ENCODE measurements at places on chromosomes 5 and 9. TPM values are rescaled to one million over a fixed set of nuclear protein-coding genes. Genes with fewer than 3 reads are reported as not detected.

DNA sequence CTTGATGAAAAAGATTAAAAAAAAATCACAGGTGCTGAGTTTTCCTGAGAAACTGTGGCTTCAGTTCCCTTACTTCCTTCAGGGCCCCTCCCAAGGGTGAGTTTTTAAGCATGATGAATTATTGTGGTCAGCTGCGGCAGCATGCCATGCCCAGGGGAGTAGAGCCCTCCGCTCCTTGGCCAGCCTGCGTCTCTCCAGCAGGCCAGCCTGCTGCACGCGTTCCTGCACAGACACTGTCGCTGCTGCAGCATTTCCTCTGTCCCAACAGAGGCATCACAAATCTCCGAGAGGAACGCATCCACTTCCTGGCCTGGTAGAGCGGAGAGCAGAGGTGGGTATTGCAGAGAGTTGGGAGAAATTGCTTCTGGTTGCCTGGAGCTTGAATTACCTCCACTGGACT lies 26.1 kb upstream of the GLRA1 start:
- no peak for DNase-seq

- no peak for DNase-seq
Measured at GRCh38 chr9:111231801-111232580, 98.0 kb downstream of the OR2K2 start.

DNA sequence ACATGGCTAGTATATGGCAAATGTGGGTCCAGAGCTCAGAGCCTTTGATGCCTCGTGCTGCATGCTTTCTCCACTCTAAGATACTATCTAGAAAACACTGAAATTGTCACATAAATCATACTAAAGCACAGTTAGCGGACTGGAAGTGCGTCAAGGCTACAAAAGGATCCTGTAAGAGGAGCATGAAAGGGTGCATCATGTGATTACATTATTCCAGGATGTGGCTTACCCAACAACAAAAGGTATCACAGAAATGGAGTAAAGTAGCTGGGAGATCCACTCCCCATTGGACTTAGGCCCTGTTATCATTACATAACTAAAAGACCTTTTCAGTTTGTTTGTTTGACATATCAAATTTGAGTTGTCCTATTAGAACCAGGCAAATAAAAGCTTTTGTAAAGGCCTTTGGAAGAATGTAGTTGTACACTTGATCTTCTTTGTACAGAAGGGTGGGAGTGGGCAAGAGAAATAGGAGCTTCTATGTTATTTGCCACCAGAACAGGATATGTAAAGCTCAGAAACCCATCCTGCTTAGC lies 6.9 kb downstream of the SLC31A1 start:
- DNase-seq = no peak

DNA sequence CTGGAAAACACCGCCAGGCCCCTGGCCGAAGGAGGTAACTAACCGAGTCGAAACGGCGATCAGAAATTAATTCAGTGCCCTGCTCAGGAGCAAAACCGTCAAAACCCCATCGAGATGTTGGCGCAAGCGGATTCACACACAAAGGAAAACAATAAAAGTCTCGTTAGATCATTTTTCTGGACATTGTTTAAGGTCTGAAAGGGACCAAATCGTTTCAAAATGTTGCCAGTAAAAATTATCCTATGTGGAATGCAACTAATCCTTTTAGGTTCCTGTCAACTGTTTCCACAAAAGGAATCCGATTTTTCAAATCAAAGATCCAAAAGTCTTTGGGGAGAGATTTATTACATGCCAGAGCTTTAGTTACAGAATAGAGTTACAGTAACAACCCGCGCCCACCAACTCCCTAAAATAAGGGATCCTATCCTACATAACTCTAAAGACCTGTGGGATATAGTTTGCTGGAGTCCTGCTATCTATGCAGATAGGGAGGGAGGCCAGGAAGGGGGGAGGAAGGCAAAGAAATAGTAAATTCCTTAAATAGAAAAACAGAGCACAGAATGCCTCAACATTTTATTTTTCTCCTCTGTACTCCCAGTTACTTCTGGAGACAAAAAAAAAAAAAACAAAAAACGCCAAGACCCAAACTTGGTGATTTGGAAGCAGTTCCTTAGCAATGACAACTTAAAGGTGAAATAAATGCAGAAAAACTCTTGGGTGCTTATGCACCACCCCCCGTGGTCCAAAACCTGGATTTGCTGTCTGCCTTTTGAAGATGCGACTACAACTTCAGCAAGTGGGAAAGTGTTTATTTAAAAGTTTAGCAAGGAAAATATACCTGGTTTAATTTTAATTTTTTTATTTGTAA lies 10.6 kb downstream of the FOXD1 start:
- DNase-seq = no peak

- DNase-seq = no peak
Measured at GRCh38 chr5:149488645-149489306, 62.5 kb downstream of the CSNK1A1 start.

GRCh38 chr5:138650196-138650595 lies 75.0 kb upstream of the HSPA9 start:
- no peak for DNase-seq

DNA sequence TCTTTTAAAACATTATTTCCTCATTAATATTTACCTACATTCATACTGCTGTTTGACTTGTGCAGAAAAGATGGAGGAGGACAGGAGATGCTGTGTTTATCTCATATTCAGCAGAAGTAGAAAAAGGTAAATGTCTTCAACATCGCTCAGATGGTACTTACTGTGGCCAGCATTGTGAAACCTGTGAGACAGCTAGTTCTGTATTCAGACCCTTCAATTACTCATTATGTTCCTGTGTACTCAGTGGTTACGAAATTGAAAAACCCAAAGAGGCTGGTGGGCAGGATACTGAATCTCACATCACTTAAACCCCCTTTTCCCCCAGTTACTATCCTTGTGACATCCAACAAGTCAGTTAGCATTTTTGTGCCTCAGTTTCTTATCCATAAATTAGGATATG lies 216.0 kb downstream of the KDM4C start:
- DNase-seq = no peak

GRCh38 chr5:75656311-75657003 lies 45.2 kb downstream of the ANKDD1B start:
- peak; percentile 25 for DNase-seq

- no peak for DNase-seq
Measured at GRCh38 chr9:1528456-1528855, 478.3 kb downstream of the DMRT2 start.

GRCh38 chr5:130912088-130912487 lies 253.0 kb downstream of the HINT1 start:
- DNase-seq = no peak

- DNase-seq = no peak
Measured at GRCh38 chr5:87252283-87252605, 15.4 kb upstream of the RASA1 start.

GRCh38 chr9:127177231-127177630 lies 54.8 kb upstream of the ANGPTL2 start:
- no peak for DNase-seq

DNA sequence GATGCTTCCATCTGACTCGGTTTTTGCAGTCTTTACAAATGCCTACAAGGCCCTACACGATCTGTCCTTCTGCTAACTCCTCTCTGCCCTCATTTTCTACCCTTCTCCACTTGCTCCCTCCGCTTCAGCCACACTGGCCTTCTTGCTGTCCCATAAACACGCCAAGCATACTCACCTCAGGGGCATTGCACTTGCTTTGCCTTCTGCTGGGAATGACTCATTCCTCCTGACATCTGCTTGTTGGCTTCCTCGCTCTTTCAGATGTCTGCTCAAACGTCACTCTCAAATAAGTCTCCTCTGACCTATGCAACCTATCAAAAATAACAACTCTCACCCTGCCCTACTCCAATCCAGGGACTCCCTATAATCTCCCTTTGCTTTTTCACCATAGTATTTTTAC lies 28.2 kb downstream of the CDC25C start:
- DNase-seq = peak; percentile 12

DNA sequence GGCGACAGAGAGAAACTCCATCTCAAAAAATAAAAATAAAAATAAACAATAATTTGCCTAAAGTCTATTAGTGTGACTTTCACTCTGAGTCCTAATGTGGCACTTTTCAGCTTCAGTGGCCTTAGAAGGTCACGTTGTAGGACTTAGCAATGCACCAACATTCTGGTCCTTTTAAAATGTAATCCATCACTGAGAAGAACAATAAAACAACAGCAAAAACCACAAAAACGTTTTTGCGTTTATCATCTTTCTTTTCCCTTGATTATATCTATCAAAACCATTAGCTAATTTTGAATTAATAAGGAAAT lies 190.1 kb upstream of the ZNF608 start:
- no peak for DNase-seq

DNA sequence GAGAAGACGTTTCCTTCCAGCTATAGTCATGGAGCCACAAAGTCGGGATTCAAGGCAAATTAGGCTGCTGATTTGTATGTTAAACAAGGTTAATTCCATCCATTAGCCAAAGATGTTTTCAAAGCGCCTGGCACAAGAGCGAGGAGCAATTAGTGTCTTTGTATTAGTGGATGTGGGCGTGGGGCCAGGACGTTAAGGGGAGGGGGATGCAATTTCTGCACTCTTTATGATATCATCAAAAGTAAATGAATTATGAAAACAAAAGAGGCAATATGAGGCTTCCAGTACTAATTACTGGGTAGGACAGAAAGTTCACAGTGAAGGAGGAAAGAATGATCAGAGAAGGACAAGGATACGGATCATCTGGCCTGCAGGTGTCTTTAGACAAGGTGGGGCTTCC lies 230.9 kb upstream of the MSX2 start:
- no peak for DNase-seq

DNA sequence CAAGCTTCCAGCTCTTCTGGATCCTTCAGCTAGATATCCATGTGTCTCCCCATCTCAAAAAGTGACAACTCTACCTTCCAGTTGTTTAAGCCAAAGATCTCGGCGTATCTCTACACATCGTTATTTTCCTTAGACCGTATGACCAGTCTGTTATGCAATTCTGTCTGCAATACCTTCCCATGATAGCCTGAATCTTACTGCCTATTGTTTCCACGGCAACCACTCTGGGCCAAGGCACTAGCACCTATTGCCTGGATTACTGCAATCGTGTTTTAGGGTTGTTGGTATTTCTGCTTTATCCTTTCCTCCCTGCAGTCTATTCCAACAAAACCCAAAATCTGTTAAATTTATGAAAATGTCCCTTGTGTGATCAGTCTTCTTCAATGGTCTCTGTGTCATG lies 448.4 kb downstream of the MTRR start:
- no peak for DNase-seq

GRCh38 chr5:111697215-111697614 lies 59.8 kb downstream of the NREP start:
- DNase-seq = no peak

GRCh38 chr9:98108531-98109031 lies 10.4 kb downstream of the TRIM14 start:
- no peak for DNase-seq

- peak; percentile 63 for DNase-seq
Measured at GRCh38 chr9:96139592-96140295, 162.2 kb downstream of the HSD17B3 start.

- no peak for DNase-seq
Measured at GRCh38 chr9:97556721-97557605, 55.5 kb downstream of the TMOD1 start.

- DNase-seq = no peak
Measured at GRCh38 chr5:66710557-66711088, 114.4 kb downstream of the MAST4 start.

DNA sequence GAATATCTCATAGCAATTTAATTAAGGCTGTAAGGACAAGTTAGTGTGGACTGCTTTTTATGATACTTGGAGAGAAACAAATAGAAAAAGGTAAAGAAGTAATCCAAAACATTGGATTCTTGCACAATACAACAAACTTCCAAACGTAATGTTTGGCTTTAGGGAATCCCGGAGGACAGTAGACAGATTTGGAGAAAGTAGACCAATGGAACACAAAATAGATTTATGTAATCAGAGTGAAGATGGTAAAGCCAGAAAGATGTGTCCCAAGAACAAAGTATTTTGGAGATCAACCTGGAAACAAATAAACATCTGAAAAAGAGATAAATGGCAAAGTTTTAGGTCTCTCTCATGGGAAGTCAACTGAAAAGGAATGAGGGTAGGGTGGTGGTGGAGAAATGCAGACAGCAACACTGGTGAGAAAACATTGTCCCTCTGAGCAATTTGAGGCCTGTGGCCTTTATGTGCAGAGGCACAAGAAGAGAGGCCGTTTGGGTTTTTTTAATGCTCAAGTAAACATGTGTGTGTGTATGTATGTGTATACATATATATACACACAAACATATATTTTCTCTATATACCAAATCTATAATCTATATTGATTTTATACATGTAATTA lies 620.6 kb downstream of the PDE4D start:
- no peak for DNase-seq

DNA sequence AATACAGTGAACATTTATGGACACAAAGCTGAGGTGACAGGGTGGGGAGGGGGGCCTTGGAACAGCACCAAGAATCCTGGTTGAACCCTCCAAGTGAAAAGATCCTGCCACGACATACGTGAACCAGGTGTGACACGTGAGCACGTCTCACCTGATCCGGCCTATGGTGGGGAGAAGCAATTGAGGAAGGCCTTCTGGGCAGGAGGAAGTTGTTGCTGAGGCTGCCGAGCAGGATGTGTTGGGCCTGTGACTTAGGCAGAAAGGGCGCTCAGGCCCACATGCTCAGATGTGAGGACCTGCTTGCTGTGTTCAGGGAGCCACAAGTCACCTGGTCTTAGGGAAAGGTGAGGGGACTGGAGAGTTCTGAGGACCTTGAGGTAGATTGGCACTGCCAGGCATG lies 2.5 kb upstream of the MAPK9 start:
- no peak for DNase-seq

DNA sequence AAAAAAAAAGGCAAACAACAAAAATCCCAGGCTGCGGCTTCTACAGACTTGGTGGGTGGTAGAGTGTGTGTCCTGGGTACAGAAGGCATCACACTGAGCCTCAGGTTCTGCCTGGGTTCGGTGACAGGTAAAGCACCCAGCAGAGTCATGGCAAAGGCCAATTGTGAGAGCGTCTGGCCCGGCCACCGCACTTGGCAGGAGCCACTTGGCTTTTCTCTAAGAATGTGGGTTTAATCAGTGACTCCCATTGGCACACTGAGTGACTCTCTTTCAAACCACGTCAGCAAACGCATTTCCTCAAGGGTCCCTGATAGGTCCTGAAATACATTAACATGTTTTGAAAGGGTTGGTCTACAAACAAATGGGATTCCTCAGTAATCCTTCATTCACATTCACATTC lies 17.0 kb downstream of the COL23A1 start:
- no peak for DNase-seq

Gene ZBTB26
- 4.9 TPM for total RNA-seq

Gene SHC3
- total RNA-seq = 1.2 TPM

Gene COL5A1
- 204 TPM for total RNA-seq

Gene DDX4
- total RNA-seq = not detected

Gene OGN
- total RNA-seq = not detected

Gene FST
- total RNA-seq = 17.1 TPM

Gene DMXL1
- 23.8 TPM for total RNA-seq

Gene SLC9A3
- total RNA-seq = 1.00 TPM

Gene ZSWIM6
- 11.1 TPM for total RNA-seq

Gene NR6A1
- total RNA-seq = 0.24 TPM

Gene ENTR1
- total RNA-seq = 56.6 TPM

Gene SCAI
- 5.1 TPM for total RNA-seq

Gene CCL27
- total RNA-seq = 0.54 TPM

Gene BSPRY
- not detected for total RNA-seq

Data from HFFc6 (cell line).